ENCODE measurements at places on chromosomes 6 and 20.

DNA sequence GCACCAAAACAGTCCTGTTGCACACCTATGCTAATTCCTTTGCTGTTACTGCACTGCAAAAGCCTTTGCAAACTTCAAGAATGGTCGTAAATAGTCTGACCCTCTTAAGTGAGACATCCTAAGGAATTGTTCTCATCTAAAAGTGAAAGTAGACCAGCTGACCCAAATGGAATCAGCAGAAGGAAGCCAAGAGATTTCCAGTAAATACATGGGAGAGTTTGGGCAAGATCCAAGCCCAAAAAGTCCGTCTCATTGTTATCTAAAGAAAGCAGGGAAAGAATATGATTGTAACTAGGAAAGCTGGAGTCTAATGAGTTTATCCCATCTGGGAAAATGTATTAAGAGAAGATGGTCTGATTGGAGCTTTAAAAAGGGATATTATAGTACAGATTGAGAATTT is 43.0 kb upstream of the HIVEP1 start:
- no peak for DNase-seq

DNA sequence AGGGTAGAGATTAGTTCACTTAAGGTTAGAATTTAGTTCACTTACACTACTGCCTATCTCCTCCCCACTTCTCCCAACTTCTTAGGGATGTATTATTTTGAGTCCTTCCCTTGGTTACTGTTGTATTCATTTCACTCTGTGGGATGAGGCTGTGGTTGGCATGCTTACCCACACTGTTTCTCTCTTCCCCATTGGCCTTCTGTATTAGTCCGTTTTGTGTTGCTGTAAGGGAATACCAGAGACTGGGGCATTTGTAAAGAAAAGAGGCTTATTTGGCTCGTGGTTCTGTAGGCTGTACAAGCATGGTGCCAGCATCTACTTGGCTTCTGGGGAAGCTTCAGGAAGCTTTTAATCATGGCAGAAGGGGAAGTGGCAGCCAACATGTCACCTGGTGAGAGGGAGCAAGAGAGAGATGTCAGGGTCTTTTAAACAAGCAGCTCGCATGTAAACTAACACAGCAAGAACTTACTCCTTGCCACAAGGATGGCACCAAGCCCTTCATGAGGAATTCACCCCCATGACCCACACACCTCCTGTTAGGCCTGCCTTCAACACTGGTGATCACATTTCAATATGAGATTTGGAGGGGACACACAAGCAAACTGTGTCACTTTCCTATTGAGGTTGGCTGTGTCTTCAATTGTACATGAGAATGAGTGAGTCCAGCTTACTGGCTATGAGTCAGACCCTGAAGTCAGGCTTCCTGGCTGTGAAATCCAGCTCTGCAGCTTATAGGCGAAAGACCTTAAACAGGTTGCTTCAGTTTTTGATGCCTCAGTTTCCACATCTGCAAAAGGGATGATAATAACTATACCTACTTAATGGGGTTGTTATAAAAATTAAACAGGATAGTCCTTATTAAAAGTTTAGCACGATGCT is 53.3 kb downstream of the SYNDIG1 start:
- no peak for DNase-seq

- peak; percentile 60 for DNase-seq
Observed at GRCh38 chr6:53300656-53301551, 47.8 kb downstream of the ELOVL5 start.

- no peak for DNase-seq
Observed at GRCh38 chr6:49003348-49003747, 459.7 kb downstream of the MMUT start.

DNA sequence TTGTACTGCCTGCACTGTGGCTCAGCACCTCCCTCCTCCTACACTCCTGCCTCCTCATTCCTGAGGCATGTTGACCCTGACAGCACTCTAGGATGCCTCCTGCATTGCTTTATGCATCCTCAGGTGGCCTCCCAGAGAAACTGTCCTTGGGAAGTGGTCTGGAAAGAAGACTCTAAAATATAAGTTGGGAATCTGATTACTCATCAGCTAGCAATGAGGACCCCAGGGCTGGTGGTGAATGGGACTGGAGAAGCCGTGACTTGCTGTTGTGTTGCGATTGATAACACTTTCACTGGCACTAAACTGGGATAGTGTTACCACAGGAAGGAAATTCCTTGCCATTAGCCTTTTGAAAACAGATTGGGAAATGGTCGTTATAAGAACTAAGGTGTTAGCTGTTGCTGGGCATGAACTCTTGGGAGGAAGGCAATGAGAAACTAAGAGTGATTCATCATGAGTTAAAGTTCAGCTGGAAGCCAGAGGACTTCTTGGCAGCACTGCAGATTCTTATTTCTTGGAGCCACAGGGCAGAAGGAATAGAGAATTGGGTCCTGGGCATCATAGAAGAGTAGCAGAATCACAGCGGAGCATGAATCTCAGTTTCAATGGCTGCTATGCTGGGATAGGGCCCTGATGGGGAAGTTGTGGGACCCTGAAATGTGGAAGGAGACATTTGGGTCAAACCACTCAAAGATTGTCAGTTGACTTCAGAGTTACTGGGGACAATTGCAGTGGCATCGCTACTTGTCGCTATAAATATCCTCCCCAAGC is 10.1 kb upstream of the SIRPD start:
- no peak for DNase-seq

DNA sequence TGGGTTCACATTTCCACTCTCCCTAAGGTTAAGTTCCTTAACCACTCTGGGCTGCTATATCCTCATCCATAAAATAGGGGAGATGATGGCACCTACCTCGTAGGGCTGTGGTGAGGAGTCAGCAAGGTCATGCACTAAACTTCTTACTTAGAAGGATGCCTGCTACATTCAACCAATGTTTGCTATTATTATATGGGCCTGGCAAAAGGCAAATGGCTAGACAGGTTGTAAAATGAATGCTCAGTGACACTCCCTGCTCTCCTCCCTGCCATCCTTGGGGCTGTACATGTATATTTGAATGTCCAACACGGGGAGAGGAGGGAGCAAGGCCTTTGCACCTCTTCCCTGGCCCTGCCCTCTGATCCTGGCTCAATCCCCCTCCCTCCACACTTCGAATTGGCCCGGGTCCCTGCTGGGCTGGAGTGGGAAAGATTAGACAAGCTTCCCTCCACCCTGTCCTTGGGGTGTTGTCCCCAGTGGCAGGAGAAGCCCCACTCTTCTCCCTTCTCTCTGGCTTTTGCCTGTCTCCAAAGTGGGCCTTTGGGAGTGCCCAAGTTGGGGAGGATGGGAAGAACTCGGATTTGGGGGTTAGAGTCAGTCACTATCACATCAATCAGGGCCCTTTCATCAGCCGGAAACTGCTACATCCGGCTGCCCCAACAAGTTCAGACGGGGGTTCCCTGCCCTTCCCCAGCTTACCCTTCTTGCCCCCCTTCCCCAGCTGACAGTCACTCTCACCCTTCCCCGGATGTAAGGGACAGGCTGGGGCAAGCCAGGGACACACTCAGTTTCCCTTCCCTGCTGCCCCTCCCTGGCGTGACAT is 36.3 kb upstream of the VEGFA start:
- no peak for DNase-seq

- no peak for DNase-seq
Observed at GRCh38 chr6:90677440-90677839, 90.6 kb upstream of the MAP3K7 start.

GRCh38 chr6:13990796-13991195 is 66.0 kb downstream of the RNF182 start:
- no peak for DNase-seq

DNA sequence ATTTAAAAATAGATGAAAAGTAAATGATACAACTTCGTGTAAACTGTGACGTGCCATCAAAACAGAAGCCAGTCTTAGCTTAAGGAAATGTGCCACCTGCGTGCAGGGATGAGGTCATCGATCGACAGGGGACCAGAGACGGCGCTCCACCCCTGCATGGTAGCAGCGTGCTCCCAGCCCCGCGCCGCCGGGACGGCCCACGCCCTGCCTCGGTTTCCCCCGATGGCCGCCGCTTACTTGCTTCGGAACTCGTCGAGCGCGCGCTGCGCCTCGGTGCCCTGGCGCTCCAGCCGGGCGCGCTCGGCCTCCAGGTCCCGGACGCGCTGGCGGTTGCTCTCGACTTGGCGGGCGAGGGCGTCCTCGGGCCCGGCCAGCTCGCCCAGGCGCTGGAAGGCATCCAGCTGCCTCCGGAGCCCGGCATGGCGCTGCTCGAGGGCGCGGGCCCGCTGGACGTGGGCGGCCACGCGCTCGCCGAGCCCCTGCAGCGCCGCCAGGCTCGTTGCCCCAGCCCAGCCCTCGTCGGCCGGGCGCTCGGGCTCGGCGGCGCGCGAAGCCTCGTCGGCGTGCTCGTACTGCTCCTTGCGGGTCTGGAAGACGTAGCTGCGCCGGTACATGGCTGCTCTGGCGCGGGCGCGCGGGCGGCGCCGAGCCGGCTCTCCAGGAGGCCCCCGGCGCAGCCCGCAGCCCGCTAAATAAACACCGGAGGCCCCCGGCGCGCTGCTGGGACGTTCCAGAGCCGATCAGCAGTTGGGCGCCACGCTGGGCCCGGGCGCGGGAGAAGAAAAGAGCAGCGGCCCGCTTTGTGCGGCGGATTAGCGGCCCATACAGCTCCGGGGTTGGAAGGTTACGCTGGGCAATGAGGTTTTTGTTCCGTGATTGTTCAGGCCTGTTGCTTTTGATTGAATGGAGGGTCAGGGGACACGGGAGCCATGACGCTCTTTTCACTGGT is at the start of gene BFSP1:
BFSP1 (minus strand) TSS at position 664 of the 949 bp plus-strand sequence; CDS start at position 614, 50 bp downstream.
- DNase-seq, result no peak

- DNase-seq, result no peak
Observed at GRCh38 chr20:45056473-45057173, 44.3 kb downstream of the KCNS1 start.

Measured in HL-60 (cell line).